ENCODE measurements at places on chromosomes 1 and 21.

- no peak for DNase-seq
Measured at GRCh38 chr1:41328001-41328615, 33.1 kb upstream of the FOXO6 start.

DNA sequence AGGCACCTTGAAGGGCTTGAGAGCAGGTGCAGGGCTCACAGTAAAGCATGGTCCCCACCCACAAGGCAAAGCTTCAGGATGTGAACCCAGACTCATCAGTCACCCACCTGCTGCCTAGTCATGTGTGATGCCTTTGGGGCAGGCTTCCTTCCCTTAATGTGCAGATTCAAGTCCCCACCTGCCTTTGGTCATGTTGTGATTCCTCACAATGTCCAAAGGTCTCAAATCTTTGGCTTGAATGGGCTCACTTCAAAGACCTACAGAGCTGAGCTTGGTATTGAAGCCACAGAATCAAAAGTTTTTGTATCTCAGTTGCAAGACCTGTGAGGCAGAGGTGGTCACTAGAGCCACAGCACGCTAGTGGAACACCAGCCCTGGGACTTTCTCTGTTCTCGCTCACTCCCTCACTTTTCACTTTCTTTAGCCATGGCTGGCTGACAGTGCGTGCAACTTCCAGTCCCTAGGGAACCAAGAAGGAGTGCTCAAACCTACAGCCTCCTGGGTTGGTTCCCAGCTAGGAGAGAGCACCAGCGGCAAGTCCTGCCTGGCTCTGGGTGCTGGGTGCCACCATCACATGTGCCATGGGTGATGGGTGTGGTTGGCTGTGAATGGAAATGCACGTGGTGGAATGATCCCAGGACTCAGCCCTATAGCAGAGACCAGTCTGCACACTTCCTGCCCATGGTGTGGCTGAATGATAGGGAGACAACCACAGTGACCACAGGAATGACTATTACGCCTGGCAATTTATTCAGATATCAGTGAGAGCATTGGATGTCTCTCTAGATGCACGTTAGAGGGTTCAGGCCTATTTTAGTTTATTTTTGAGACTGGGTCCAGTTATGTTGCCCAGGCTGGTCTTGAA, 26.4 kb upstream of the CLIC6 start:
- DNase-seq = no peak

- DNase-seq = no peak
Measured at GRCh38 chr1:11796036-11796828, 9.5 kb downstream of the MTHFR start.

GRCh38 chr1:203640723-203641502, 14.3 kb downstream of the ATP2B4 start:
- no peak for DNase-seq

- no peak for DNase-seq
Measured at GRCh38 chr1:107541412-107541811, 400.6 kb downstream of the NTNG1 start.

DNA sequence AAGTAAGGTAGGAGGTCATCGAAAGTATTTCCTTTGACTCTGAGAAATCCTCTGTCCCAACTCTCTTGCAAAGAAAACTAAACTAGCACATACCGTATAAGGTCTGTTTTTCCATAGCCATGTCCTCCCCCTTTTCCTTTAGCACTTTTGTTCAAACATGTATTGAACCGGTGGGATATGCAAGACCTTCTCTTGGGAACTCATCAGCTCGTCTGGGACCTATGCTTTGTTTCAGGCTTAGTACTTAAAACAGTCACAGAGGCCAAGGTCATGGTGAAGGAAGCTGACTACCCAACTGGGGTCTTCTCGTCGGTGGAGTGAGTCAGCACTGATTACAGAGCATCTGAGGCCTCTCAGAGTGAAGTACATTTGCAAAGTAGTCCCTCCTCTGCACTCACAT, 185.0 kb downstream of the ZBTB18 start:
- DNase-seq = no peak

DNA sequence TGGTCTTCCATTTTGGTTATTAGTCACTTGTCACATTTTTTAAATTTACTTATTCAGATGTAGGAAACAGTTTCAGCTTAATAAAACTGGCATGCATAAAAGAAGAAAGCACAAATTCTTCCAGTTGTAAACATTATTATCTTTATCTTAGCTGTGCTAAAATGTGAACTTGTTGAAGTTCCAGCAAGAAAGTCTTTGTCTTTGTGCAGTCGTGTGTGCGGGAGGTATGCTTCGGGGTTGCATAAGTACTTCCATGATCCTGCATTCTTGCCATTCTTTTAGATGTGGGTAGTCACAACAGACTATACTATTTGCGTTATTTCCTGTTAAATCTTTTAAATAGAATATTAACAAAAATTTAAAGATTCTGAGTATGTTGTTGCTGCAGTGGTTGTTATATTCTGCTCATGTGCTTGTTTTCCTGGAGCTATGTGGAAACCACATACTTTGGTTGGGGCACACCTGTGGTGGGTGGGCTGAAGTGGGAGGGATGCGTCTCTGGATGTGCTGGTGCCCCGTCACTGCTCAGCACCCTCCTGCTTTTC, 49.9 kb downstream of the CBS start:
- DNase-seq = no peak

DNA sequence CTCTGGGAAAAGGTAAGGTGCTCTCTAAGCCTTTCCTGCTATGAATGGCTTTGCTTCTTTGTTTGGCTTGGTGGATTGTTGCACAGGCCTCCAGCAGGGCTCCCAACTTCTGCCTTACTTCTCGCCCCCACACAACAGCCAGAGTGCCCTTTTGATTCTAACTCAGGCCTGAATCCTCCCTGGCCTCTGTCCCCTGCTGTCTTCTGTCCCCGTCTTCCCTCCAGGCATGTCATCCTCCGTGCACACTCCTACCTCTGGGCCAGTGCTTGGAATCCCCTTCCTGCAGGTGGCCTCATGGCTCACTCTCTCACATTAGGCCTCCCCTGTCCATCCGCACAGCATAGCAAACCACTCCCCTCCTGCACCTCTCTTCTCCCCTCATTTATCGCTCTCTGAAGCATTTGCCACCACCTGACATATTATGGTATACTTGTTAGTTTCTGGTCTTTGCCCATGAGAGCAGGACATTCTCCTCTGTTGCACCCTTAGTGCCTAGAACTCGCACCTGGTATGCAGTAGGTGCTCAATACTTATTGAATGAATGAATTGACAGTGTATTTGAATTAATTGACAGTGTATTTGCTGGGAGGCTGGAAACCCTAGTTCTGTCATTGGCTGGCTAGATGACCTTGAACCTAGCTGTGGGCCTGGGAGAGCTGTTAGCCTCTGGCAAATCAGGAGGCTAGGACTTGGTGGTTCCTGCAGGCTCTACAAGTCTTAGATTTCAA, 2.9 kb downstream of the ZDHHC18 start:
- no peak for DNase-seq

DNA sequence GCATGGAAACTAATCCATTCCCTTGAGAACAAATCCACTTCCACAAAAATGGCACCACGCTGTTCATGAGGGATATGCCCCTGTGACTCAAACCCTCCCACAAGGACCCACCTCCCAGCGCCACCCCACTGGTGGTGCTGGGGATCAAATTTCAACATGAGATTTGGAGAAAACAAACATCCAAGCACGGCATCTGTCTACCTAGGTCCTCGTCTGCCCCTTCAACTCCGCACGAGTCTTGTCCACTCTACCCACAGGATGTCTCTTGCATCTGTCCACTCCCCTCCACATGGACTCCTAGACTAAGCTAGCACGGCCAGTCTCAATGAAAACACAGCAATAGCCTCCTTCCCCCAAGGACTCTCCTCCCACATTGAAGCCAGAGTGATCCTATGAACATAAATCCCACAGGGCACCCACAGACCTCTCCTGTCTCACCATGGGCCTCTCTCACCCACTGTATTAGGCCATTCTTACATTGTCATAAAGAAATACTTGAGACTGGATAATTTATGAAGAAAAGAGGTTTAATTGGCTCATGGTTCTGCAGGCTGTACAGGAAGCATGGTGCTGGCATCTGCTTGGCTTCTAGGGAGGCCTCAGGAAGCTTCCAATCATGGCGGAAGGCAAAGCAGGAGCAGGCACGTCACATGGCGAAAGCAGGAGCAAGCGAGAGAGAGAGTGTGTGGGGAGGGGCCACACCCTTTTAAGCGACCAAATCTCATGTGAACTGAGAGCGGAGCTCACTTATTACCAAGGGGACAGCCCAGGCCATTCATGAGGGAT, 101.4 kb downstream of the TOMM20 start:
- DNase-seq = no peak

- no peak for DNase-seq
Measured at GRCh38 chr1:33393991-33394390, 36.9 kb downstream of the PHC2 start.

GRCh38 chr1:43271186-43272118, 1.7 kb downstream of the TMEM125 start:
- DNase-seq = no peak

DNA sequence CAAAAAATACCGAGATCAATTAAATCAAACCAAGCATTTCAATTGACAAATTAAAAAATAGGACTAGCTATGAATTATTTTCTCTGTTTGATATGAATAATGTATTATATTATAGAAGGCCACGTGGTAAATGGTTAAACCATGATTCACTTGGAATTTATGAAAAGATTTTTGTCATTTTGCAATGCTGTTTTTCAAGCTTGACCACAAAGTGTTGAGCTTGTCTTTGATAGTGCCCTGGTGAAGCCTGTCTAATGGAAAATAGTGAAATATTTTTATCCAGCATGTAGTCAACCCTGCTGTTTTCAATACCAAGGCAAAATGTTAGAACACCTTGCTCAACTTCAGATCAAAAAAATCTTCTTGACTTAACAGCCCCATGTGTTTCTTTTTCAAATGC, 288.0 kb upstream of the PRMT6 start:
- DNase-seq = no peak

- no peak for DNase-seq
Measured at GRCh38 chr1:232634096-232634495, 4.2 kb upstream of the SIPA1L2 start.

DNA sequence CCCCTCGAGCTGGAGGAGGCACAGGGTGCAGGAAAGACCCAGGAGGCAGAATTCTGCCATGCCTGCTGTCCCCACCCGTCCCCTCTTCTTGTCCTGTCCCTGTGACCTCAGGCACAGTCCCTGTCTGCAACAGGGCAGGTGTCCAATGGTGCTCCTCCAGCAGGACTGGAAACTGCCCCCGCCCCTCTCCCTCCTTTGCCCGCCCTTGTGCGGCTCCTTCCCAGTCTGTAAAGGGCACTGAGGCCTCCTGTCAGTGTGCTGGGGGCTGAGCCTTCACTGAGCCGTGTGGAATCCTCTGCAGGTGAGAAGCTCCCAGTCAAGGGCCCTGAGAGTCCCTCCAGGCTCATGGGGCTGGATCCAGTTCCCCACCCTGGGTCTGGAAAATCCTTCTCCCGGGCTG, 28.9 kb downstream of the PRDM16 start:
- DNase-seq = no peak

DNA sequence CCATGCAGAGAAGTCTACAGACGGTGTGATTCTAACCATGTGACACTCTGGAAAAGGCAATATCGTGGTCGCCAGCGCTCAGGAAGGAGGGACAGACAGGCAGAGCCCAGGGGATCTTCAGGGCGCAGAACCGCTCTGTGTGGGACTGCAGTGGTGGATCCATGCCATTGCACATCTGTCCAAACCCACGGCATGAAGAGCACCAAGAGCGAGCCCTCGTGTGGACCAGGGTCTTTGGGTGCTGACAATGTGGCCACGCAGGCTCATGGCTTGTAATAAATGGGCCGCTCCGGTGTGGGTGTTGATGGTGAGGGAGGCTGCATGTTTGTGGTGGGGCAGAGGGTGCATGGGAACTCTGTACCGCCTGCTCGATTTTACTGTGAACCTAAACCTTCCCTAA, 25.3 kb upstream of the POFUT2 start:
- DNase-seq = no peak

DNA sequence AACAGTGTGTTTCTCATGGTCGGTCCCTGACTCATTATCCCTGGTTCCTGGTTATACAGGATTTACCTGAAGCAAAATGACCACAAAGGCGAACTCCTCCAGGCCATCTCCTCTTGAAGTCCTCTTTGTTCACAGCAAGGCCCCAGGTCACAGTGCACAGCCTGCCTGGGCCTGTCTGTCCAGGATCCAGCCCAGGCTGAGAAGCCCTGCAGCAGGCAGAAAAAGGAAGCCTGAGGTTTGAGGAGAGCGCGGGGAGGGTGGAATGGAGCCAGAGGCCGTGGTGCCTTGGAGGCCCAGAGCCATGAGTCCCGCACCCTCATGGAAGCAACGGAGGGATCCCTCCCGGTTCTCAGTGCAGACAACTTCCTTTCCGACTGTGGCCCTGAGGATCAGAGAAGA, 136.8 kb upstream of the IRF2BP2 start:
- no peak for DNase-seq

DNA sequence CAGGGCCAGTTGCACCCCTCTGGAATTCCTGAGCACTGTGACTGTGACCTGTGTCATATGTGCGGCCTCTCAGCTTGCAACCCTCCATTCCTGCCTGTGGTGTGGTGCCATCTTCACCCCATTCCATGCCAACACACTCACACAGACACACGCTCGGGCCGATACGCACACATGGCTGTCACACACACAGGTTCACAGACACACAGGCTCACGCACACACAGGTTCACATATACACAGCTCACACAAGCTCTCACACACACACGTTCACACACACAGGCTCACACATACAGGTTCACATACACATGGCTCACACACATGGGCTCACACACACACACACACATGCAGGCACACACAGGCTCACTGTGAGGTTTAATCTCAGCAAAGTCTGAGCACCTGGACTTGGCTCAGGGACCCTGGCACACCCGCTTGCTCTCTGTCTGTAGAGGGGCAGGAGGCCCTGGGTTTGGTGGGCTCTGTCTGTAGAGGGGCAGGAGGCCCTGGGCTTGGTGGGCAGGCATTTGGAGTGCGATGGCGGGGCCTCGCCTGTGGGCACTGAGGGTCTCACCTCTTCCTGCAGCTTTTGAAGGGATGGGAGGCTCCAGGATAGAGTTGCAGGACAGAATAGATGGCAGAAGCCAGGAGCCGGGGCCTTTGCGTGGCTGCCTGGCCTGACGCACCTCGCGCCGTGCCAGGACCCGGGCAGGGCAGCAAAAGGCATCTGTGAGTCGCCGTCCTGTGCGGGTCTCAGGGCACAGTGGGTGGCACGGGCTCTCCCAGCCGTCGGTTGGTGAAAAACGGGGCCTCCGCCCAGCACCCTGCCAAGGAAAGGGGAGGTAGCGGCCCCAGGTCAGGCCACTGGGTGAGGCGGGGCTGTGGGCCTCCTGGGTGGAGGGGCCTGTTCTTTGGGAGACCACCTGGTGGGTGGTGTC, 17.1 kb downstream of the COL18A1 start:
- DNase-seq = no peak

- no peak for DNase-seq
Measured at GRCh38 chr1:43044572-43045361, 86.1 kb upstream of the SLC2A1 start.
